ENCODE measurements at places on chromosomes 16 and 17. TPM values are rescaled to one million over a fixed set of nuclear protein-coding genes. Genes with fewer than 3 reads are reported as not detected.
A peak's percentile ranks its signal among the peaks of the same experiment; 100 is the strongest.

DNA sequence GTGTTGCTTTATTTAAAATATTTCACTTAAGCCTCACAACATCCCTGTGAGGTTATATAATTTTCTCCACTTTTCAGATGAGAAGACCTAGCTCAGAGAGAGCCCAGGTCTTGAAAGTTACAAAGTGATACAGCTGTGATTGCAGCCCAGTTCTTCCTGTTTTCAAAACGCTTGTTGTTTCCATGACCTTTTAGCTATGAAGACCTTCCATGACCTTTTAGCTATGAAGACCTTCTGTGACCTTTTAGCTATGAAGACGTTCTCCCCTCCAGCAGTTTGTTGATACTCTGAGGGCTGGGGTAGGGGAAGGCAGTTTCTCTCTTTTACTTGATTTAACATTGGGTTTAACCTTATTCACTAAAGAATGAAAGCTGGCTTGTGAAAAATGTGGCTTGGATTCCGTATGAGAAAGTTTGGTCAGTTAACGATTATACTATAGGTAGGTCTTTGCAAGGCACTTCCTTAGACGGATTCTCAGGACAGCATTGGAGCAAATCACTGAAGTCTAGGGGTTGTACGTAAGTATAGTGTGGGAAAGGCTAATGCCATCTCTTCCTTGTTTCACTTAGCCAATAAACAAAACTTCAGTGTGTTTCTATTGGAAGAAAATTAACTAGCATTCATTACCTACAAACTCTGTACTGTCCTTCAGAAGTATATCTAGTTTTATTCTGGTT lies 20.7 kb downstream of the PHKB start:
- no peaks in the 10 kb centered on the region for H3K36me3 ChIP-seq
- no peaks in the 10 kb centered on the region for H3K27me3 ChIP-seq
- no peak for DNase-seq
- H3K4me3 ChIP-seq, result no peak overlapping the region
- H3K27ac ChIP-seq, result no peak overlapping the region

- H3K4me3 ChIP-seq, result no peak overlapping the region
- H3K27me3 ChIP-seq, result no peaks in the 10 kb centered on the region
- H3K36me3 ChIP-seq, result no peaks in the 10 kb centered on the region
- DNase-seq, result no peak
- H3K27ac ChIP-seq, result no peak overlapping the region
Measured at GRCh38 chr17:13104576-13104975, 86.7 kb upstream of the ELAC2 start.

GRCh38 chr17:63156986-63157385 lies 191.0 kb downstream of the TANC2 start:
- H3K27ac ChIP-seq, result no peak overlapping the region
- no peaks in the 10 kb centered on the region for H3K27me3 ChIP-seq
- H3K4me1 ChIP-seq, result peaks cover 16% of the 10 kb centered on the region
- H3K36me3 ChIP-seq, result no peaks in the 10 kb centered on the region

DNA sequence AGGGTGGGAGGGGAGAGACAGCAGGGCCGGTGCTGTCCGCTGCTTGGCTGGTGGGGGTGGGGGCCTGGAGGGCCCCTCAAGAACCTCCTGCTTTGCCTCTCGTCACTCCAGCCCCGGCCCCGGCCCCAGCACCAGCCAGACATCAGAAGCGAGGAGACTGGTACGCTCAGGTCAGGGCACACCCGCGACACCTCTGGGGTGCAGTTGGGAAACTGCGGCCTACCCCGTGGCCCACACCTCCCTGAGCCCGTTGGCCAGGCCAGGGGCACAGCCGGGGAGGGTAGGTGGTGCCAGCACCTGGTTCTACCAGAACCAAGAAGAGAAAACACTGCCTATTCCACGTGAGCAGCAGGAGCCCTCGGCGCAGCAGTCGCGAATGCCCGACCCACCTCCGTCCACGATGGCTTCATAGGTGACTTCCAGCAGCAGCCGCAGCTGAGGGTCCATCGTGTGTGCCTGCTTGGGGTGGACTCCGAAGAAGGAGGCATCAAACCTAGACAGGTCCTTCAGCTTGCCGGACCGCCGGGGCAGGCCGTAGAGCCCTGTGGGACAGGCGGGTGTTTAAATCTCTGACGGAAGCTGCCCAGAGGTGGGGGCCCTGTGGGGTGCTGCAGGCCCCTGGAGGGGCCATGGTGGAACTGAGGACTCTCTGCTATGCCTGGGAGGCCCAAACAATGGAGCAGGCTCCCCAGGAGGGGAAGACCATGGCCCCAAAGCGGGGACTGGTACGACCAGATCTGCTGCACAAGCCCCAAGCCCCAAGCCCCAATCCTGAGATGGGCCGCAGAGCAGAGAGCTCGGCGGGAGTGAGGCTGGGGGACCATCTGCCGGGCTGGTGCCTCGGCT lies 2.9 kb downstream of the FASN start:
- H3K36me3 ChIP-seq, result peaks cover 10% of the 10 kb centered on the region
- H3K4me1 ChIP-seq, result 0 out of 2 replicates have a peak, but pooled peaks cover 4% of the 10 kb centered on the region
- DNase-seq, result no peak
- no peak overlapping the region for H3K4me3 ChIP-seq

- peaks cover 60% of the 10 kb centered on the region for H3K36me3 ChIP-seq
- H3K4me1 ChIP-seq, result peaks cover 54% of the 10 kb centered on the region
- no peaks in the 10 kb centered on the region for H3K27me3 ChIP-seq
- peak; percentile 58 for DNase-seq
- H3K4me3 ChIP-seq, result peak overlapping the region; percentile 98
Measured at GRCh38 chr17:64503821-64504768, 2.0 kb downstream of the DDX5 start.

GRCh38 chr16:67967183-67967957 lies 1.1 kb downstream of the SLC12A4 start:
- peaks cover 8% of the 10 kb centered on the region for H3K36me3 ChIP-seq
- peak overlapping the region; percentile 94 for H3K4me3 ChIP-seq
- DNase-seq, result peak; percentile 59
- peak overlapping the region; percentile 80 for H3K27ac ChIP-seq
- H3K4me1 ChIP-seq, result peaks cover 18% of the 10 kb centered on the region

GRCh38 chr17:70181866-70182265 lies 12.5 kb downstream of the KCNJ2 start:
- H3K4me3 ChIP-seq, result no peak overlapping the region
- H3K36me3 ChIP-seq, result no peaks in the 10 kb centered on the region
- H3K4me1 ChIP-seq, result peaks cover 14% of the 10 kb centered on the region
- no peak overlapping the region for H3K27ac ChIP-seq
- peak; percentile 30 for DNase-seq

DNA sequence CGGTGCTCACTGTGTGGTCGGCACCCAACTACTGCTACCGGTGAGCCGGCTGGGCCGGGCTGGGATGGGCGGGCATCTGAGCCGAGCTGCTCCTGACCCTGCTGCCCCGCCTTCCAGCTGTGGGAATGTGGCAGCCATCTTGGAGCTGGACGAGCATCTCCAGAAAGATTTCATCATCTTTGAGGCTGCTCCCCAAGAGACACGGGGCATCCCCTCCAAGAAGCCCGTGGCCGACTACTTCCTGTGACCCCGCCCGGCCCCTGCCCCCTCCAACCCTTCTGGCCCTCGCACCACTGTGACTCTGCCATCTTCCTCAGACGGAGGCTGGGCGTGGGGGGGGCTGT lies 6.9 kb downstream of the TBX6 start:
- DNase-seq, result no peak
- H3K36me3 ChIP-seq, result peaks cover 15% of the 10 kb centered on the region
- peaks cover 5% of the 10 kb centered on the region for H3K4me1 ChIP-seq

DNA sequence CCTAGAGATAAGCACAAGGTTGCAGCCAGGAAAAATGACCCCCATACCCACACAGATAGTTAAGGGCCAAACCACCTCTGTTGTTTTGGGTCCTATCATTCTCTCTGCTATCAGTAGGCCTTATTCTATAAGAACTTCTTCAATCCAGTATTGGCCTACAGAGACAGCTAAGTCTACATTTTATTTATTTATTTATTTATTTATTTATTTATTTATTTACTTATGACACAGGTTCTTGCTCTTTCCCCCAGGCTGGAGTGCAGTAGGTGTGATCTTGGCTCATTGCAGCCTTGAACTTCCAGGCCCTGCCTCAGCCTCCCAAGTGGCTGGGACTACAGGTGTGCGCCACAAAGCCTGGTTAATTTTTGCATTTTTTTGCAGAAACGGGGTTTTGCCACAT lies 7.5 kb upstream of the MAPT start:
- no peak overlapping the region for H3K27ac ChIP-seq
- no peaks in the 10 kb centered on the region for H3K27me3 ChIP-seq
- DNase-seq, result no peak

- no peak overlapping the region for H3K4me3 ChIP-seq
- H3K36me3 ChIP-seq, result no peaks in the 10 kb centered on the region
- peaks cover 9% of the 10 kb centered on the region for H3K4me1 ChIP-seq
- peaks cover 13% of the 10 kb centered on the region for H3K27me3 ChIP-seq
- H3K27ac ChIP-seq, result no peak overlapping the region
Measured at GRCh38 chr16:559411-560203, 587 bp upstream of the PRR35 start.

DNA sequence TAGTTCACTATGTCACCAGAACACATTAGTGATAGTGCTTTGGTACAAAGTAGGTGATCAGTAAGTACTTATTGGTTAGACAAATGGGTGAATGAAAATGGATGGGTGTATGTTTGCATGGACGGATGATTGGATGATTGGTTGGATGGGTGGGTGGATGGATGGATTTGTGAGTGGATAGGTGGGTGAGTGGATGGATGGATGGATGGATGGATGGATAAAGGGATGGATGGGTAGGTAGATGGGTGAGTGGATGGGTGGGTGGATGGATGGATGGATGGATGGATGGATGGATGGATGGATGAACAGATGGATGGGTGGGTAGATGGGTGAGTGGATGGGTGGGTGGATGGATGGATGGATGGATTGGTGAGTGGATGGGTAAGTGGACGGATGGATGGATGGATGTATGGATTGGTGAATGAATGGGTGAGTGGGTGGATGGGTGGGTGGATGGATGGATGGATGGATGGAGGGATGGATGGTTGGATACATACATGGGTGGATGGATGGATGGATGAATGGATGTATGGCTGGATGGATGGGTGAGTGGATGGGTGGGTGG lies 225.3 kb upstream of the GSE1 start:
- H3K36me3 ChIP-seq, result no peaks in the 10 kb centered on the region
- H3K27me3 ChIP-seq, result no peaks in the 10 kb centered on the region
- H3K4me3 ChIP-seq, result no peak overlapping the region
- H3K27ac ChIP-seq, result no peak overlapping the region
- no peak for DNase-seq

- peak; percentile 66 for DNase-seq
- H3K4me1 ChIP-seq, result peaks cover 16% of the 10 kb centered on the region
- peak overlapping the region; percentile 80 for H3K4me3 ChIP-seq
- no peaks in the 10 kb centered on the region for H3K36me3 ChIP-seq
- H3K27ac ChIP-seq, result no peak overlapping the region
- no peaks in the 10 kb centered on the region for H3K27me3 ChIP-seq
Measured at GRCh38 chr17:1179112-1179817, 516 bp downstream of the ABR start.

DNA sequence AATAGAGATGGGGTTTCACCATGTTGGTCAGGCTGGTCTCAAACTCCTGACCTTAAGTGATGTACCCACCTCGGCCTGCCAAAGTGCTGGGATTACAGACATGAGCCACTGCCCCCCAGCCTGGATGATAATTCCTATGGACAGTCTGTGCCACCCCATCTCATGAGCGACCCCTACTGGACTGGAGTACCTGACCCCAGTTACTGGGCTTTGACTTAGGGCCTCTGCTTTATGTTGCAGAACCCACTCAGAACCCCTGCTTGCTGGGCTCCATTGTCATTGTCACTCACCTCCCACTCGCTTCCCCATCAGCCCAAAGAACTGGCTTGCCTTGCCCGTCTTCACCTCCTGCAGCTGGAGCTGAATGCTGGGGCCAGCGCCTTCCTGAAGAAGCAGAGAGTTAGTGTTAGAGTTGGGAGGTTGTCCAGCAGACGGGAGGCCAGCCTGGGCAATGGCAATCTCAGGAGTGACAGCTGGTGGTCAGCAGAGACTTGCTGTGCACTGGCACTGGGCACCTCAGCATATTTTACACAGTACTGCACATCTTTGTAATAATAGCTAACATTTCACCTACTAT lies 4.0 kb downstream of the TAC4 start:
- DNase-seq, result no peak
- no peak overlapping the region for H3K27ac ChIP-seq
- no peaks in the 10 kb centered on the region for H3K27me3 ChIP-seq
- peaks cover 7% of the 10 kb centered on the region for H3K4me1 ChIP-seq
- H3K4me3 ChIP-seq, result no peak overlapping the region

DNA sequence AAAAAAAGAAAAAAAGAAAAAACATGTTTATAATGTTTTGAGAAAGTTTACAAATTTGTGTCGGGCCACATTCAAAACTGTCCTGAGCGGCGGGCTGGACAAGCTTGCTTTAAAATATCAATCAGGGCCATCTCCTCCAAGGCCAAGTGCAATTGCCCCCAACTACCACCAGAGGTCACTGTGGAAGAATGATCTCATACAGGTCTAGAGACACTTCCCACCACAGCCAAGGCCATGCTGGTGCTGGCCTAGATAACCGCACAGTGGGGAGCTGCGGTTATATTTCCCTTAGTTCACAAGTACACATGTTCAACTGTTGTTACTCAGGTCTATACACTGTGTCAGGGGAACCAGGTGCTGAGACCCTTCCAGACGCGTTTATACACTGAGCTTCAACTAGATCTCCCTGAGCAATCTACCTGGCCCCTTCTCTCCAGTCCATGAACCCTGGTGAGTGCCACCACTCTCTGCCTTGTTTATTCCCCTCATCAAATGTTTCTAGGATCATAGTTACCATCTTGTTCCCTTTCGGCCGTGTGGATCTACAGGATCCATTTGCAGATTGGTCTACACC lies 83.8 kb upstream of the CCL2 start:
- H3K4me1 ChIP-seq, result peaks cover 7% of the 10 kb centered on the region
- peaks cover 18% of the 10 kb centered on the region for H3K27me3 ChIP-seq
- peak; percentile 65 for DNase-seq
- no peak overlapping the region for H3K4me3 ChIP-seq
- H3K36me3 ChIP-seq, result no peaks in the 10 kb centered on the region

DNA sequence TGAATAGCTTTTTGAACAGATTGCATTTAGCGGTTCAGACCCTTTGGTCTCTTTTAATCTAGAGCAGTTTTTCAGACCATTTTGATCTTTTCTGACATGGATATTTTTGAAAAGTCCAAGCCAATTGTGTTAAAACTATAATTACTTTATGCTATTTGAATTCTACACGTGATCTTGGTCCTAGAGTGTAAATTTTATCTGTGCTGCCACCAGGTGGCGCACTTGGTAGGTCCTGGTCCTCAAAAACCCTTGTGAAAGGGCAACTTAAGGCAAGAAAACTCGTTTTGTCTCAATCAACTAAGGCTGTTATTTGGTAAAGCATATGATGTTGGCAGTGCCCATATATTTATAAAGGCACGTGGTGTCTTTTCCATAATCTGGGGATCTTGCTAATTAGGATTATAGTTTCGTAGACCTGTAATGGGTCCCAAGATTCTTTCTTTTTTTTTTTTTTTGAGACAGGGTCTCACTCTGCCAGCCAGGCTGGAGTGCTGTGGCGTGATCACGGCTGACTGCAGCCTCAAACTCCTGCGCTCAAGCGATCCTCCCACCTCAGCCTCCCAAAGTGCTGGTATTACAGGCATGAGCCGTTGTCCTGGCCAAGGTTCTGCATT lies 43.9 kb upstream of the TEX2 start:
- peak; percentile 78 for DNase-seq
- H3K27me3 ChIP-seq, result no peaks in the 10 kb centered on the region
- H3K36me3 ChIP-seq, result no peaks in the 10 kb centered on the region
- H3K27ac ChIP-seq, result no peak overlapping the region
- H3K4me1 ChIP-seq, result no peaks in the 10 kb centered on the region
- H3K4me3 ChIP-seq, result no peak overlapping the region

RPL27 gene
- total RNA-seq, result 1,286 TPM

KREMEN2 gene
- not detected for total RNA-seq

CCDC92B gene
- not detected for total RNA-seq

OR2C1 gene
- not detected for total RNA-seq

All from GM23248 (cell line).